Lower leg skin (tissue), 4 donors: ENCODE measurements at places on chromosomes 1 and 21.

DNA sequence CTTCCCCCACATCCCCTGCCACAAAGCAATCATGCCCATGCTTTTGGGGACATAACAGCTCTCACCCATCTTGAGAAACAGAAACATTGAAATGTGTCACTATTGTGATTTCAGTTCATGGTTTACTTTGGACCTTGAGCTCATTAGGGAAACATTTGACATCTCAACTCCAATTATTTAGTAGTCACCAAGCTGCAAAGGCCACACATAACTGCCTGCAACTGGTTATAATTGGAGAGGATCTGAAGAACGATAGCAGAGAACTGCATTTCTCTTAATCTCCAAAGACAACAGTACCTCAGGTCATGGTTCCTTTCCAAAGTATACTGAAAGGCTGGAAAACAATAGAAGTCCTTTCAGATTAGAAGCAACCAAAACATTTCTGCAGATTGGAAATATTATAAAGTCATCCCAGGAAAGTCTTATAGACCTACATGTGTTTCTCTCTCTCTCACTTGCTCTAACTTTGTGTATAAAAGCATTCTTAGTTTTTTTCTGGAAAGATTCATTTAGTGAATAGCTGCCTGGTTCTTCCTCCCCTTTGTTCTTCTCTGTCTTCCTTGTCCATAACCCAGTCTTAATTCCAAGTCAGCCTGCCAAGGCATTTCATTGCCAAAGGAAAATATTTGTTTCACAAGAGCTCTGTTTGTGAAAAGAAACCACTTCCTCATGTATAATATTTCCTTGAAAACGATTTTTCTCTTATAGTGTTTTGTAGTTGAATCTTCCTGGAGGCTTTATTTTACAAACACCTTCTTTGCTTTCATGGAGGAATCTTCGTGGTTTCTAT is 426.8 kb downstream of the ADGRL2 start:
- peak; percentile 67 for DNase-seq

DNA sequence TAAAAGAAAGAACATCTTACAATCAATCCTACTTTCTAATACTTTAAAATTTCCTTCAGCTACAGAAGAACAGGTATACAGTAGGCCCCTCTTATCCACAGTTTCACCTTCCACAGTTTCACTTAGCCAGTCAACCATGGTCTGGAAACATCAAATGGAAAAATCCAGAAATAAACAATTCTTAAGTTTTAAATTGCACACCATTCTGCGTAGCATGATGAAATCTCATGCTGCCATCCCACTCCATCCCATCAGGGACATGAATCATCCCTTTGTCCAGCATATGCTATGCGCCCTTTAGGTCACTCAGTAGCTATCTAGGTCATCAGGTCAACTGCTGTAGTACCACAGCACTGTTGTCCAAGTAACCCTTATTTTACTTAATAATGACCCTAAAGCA is 67.7 kb downstream of the HSF2BP start:
- DNase-seq = no peak

DNA sequence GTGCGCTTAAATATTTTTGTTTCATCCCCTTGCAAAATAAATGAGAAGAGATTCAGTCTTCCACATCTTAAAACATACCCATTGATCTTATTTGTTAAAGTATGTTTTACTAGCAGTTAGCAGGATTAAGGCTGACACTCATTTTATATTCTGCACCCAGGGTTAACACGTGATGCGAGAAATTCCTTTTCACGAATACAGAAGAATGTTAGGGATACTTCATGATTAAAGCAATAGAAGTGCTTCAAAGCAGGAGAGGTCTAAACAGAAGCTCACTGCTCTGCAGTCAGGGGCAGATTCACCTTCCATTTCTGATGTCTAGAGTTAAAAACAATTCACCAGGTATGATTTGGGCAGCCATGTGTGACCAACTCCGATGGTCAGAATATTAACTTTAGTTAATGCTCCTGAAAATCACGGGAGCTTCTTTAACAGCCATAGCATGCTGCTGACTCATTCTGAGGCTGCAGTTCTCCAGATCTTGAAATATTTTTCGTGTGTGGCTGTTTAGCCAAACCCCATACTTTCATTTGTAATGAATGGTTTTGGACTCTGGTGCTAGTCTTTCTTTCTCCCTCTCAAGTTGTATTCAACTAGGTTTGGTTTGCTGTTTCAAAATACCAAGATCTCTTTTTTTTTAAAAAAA is 19.7 kb downstream of the BCAR3 start:
- no peak for DNase-seq

- no peak for DNase-seq
Measured at GRCh38 chr1:23385119-23385621, 15.5 kb upstream of the ZNF436 start.
